Left lung (tissue), 14 donors: ENCODE measurements at places on chromosomes 7 and 10. TPM values are rescaled to one million over a fixed set of nuclear protein-coding genes. Genes with fewer than 3 reads are reported as not detected.
A peak's percentile ranks its signal among the peaks of the same experiment; 100 is the strongest.

MKX gene
- 0.29 TPM for total RNA-seq

- H3K27ac ChIP-seq = no peak overlapping the region
- H3K4me1 ChIP-seq = peaks cover 16% of the 10 kb centered on the region
- H3K36me3 ChIP-seq = no peaks in the 10 kb centered on the region
- H3K27me3 ChIP-seq = no peaks in the 10 kb centered on the region
- no peak for DNase-seq
Measured at GRCh38 chr10:88896994-88897853, 17.2 kb downstream of the STAMBPL1 start.

- H3K4me1 ChIP-seq = no peaks in the 10 kb centered on the region
- H3K27me3 ChIP-seq = no peaks in the 10 kb centered on the region
- no peak overlapping the region for H3K27ac ChIP-seq
- DNase-seq = no peak
Measured at GRCh38 chr7:19677180-19677579, 31.7 kb downstream of the POLR1F start.

CCDC172 gene
- not detected for total RNA-seq

DNA sequence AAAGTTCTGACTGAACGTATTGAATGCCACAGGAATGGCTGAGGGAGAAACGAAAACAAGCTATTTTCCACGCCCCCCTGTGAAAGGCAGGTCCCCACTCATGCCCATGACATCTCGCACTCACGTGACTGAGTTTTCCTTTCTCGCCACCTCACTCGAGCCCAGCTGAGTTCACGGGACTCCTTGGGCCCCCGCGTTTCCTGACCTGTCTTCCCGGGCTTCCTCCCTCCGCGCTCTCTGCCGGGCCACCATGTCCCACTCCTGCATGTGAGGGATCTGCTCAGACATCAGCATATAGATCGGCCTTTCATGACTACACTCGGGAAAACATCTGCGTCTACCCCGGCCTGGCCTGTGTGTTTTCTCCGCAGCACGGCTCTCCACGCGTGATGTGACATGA lies 226.0 kb upstream of the ADARB2 start:
- DNase-seq = no peak
- H3K4me3 ChIP-seq = no peak overlapping the region
- no peaks in the 10 kb centered on the region for H3K4me1 ChIP-seq
- H3K36me3 ChIP-seq = no peaks in the 10 kb centered on the region

CYP2E1 gene
- total RNA-seq = 0.68 TPM

- H3K4me3 ChIP-seq = no peak overlapping the region
- no peak overlapping the region for H3K27ac ChIP-seq
- DNase-seq = no peak
- no peaks in the 10 kb centered on the region for H3K27me3 ChIP-seq
- H3K4me1 ChIP-seq = peaks cover 30% of the 10 kb centered on the region
Measured at GRCh38 chr7:158812684-158813083, 16.6 kb downstream of the ESYT2 start.

DNA sequence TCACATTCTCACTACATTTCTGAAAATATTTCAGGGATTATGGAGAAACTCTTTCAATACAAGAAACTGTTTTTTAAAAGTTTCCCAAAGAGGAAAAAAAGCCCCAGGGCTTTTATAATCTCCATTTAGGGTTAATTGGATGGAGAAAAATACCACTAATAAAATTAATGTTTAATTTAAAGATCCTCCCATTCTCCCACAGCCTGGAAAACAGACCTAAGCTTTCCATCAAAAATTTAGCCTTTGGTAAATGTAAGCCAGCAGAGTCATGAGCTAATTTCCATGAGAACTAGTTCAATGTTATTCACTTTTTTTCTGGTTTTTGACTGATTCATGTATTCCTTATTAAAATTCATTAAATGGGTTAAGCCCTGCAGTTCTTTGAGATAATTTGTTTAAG lies 408.7 kb downstream of the PHTF2 start:
- no peak overlapping the region for H3K4me3 ChIP-seq
- no peaks in the 10 kb centered on the region for H3K4me1 ChIP-seq
- no peak overlapping the region for H3K27ac ChIP-seq
- H3K27me3 ChIP-seq = no peaks in the 10 kb centered on the region

AKR1C8 gene
- not detected for total RNA-seq

DNA sequence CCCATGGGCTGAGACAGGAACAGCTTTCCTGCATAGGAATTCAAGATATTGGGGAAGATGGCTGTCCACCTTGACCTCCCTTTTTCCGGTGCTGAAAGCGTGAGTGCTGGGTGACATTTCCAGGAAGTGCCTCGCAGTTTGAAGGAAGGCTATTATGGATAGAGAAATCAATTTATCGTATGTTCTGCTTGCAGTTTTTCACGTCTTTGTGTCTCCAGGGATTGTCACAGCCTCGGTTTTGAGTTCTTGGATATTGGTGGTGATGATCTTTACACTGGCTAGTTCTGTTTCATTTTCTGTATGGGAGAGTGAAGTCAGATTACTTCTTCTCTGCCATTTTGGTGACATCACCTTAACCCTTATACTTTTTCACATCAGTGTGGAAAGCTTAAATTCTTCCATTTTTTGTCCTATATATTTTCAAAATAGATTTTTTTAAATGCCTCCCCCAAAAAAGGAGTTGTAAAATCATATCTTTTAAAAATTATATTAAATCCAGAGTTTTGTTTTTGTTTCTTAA lies 102.5 kb upstream of the APBB1IP start:
- no peaks in the 10 kb centered on the region for H3K4me1 ChIP-seq
- DNase-seq = no peak
- H3K4me3 ChIP-seq = peak overlapping the region; percentile 10
- no peak overlapping the region for H3K27ac ChIP-seq

FKBP9 gene
- total RNA-seq = 91.4 TPM

DNA sequence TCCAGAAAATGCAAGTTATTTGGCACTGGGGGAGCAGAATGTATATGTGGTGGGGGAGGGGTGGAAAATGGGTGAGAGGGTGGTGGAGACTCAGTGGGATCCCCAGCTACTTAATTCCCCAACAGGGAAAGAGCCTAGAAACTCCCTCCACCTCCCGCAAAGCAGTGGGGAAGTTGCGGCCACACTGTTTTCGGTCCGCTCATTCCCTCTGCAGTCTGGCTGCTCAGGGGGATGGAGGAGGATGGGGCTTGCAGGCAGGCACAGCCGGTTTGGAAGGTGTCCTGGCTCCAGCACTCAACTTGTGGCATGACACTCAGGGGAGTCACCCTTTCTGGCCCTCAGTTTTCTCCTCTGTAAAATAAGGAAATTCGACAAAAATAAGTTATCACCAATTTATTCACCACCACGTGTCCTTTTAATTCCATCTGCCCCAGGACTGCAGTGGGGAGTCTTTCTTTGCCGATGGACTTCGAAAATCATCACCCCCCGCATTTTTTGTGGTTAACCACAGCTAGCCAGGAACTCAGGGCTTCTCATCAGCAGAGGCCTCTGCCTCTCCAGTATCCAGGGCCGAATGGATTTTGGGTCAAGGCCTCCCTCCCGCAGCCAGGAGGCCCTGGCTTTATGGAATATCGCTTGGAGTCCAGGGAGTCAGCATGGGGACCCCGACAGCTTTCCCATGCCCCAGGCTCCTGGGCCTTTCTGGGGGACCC lies 1.6 kb upstream of the HTRA1 start:
- no peak overlapping the region for H3K27ac ChIP-seq
- no peaks in the 10 kb centered on the region for H3K27me3 ChIP-seq
- H3K4me1 ChIP-seq = peaks cover 6% of the 10 kb centered on the region
- no peak for DNase-seq
- no peak overlapping the region for H3K4me3 ChIP-seq

DNA sequence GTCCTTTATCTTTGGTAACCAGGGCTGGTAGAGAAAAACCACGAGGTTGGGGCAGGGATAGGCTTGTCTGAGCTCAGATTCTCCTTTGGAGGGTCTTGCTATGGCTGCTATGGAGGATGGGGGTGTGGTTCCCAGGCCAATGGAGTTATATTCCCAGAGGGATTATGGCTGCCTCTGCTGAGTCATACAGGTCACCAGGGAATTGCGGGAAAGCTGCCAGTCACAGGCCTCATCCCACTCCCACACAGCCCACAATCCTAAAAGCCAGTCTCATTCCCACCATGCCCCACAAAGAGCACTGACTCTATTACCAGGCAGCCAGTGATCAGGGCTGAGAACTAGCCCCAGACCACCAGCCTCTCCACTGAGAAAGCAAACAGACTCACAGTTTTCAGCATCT lies 316.6 kb upstream of the TMEM229A start:
- H3K27me3 ChIP-seq = no peaks in the 10 kb centered on the region
- H3K36me3 ChIP-seq = no peaks in the 10 kb centered on the region
- H3K4me1 ChIP-seq = no peaks in the 10 kb centered on the region
- no peak overlapping the region for H3K27ac ChIP-seq
